Stromal cell of bone marrow (primary cell): ENCODE measurements at places on chromosomes 6 and 20.

GRCh38 chr20:23235173-23236027 lies 115.2 kb upstream of the NXT1 start:
- DNase-seq: no peak

- DNase-seq: peak; percentile 65
These were observed 7.2 kb upstream of the TRIB3 start for GRCh38 chr20:373171-373890.

DNA sequence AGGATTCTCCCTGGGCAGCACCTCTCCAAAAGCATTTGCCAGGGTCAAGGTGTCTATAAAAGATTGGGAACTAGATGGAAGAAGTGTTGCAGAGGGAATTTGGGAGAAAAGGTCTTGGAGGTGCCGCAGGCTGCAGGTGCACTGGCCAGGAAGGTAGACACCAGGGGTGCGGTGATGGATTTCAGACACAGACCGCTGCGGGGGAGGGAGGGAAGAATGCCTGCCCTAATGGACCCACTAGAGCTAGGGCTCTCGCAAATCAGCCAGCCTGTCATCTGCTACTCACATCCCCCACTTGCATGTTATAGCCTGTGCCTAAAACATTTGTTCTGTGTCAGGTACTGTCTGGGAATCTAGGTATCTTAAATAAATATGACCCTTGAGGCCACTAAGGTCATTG lies 193.6 kb upstream of the SLC24A3 start:
- no peak for DNase-seq

DNA sequence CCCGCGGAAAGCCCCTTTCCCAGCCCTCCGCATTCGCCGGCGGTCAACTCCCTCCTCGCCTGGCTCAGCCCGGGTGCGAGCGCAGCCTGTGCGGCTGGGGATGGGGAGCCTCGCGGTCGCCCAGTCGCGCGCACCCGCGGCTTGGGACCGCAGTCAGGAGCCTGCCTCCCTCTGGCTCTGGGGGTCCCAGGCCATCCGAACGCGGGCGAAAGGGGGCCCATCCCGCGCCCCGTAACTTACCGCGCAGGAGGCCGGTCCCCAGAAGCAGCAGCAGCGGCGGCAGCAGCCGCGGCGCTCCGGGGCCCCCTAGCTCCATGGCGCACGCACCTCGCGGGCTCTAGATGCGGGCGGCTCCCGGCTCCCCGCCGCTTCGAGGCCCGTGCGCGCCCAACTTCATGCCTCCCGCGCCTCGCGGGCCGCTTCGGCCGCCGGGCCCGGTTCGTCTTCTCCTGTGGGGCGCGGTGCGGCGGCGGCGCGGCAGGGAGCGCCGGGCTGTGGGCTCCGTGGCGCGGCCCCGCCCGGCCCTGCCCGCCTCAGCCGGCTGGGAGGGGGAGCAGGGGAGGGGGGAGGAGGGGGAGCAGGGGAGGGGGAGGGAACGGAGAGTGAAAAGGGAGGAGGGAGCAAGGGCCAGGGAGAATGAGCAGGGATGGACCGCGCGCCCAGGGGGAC lies at the start of gene CHRNA4:
Gene CHRNA4 (minus strand): TSS at position 500 of the 669 bp plus-strand sequence. CDS start 184 bp downstream, at position 316.
- no peak for DNase-seq

DNA sequence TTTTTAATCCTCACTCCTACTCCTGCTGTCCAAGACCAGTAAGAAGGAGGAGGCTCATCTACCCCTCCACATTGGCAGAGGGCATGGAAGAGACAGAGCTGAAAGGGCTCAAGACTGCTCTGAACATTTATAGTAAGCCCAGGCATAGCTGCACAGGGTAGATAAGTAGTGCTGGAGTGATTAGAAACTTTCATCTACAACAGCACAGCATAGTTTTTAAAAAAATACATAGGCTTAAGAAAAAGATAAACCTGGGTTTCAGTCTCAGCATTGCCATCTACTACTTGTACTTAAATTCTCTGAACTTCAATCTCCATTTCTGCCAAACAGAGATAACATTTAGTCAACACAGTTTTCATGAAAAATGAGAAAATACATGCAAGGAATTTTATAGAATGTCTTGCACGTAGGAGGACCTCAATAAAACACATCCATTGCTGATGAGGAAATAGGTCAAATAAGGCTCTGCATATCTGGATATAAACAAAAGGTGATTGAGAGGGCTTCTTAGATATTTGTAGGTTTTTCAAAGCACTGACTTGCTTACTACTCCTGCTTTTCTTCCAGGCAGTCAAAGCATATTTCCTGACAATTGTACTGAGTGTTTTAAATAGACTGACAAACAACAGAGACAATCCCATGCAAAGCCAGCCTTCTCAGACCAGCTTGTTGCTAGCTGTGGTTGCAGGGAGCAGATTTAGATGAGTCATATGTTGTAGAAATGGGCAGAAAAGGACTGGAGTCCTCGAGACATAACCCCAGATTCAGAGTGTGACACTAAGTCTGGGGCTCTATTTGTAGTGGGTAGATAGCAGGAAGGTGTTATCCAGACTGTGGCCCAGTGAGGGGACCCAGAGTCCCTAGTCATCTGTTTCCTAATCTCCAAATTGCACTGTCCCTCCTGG lies 107.4 kb upstream of the TAB2 start:
- DNase-seq: peak; percentile 40

DNA sequence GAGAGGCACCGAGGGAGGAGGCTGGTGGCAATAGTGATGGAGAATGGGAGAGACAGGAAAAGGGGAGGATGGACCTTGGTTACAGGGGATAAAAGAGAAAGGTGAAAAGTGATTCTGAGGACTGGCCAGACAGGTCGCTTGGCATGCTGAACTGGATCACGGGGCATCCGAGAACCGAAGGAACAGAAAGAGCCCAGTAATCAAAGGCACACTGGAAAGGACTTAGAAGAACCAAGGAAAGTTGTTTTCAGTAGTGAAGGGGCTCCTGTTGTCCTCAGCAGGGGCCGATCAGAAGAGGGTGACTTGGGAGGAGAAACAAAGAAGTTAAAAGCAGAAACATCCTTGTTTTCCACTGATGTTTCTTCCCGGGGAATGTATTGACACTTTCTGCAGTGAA lies 18.9 kb downstream of the SYTL3 start:
- DNase-seq: no peak

DNA sequence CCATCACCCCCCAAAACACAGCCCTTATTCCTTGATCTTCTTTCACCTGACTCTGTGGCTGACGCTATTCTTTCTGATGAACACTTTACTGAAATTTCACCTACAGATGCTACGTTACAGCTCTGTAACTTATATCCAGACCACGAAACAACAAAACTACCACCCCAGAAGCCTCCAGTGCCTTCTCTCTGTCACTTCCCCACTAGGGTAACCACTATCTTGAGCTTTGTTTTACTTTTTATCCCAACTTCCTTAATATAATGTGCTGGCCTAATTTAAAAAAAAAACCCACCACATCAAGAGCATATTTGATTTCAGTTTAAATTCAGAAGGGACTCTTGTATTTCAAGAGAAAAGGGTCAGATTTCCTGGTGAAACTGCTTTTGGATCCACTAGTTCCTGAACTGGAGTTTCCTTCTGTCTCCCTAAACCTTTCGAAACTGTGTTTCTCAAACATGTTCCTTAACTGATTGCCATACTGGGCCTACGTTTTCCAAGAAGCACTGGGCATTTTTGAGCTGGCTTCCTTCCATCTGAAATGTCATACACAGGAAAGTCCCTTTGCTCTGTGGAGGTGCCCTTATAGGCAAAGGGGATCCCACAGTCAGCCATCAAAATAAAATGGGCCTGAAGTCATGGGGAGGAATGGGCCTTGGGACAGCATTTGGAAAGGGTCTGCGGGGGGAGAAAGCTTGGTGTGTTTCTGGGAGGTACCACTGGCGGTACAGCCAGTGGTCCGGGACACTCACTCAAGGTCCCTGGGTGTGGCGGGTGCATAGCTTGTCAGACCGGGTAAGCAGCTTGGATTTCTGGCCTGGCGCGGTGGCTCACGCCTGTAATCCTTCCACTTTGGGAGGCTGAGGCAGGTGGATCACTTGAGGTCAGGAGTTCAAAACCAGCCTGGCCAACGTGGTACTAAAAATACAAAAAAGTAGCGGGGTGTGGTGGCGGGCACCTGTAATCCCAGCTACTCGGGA lies 25.8 kb upstream of the RTF2 start:
- no peak for DNase-seq

GRCh38 chr6:14174226-14174625 lies 56.7 kb downstream of the CD83 start:
- no peak for DNase-seq
